GM13977 (cell line): ENCODE measurements at places on chromosomes 6 and 20.

- DNase-seq = no peak
Measured at GRCh38 chr6:102026649-102027048, 633.1 kb downstream of the GRIK2 start.

GRCh38 chr6:46862381-46862780, 59.4 kb downstream of the ADGRF5 start:
- DNase-seq = no peak

- no peak for DNase-seq
Measured at GRCh38 chr6:96844530-96844929, 7.3 kb upstream of the GPR63 start.

- no peak for DNase-seq
Measured at GRCh38 chr20:59062081-59062480, 19.5 kb upstream of the PRELID3B start.

- DNase-seq = no peak
Measured at GRCh38 chr6:17220040-17220910, 60.9 kb upstream of the RBM24 start.

GRCh38 chr6:148573922-148574321, 172.9 kb upstream of the UST start:
- no peak for DNase-seq

DNA sequence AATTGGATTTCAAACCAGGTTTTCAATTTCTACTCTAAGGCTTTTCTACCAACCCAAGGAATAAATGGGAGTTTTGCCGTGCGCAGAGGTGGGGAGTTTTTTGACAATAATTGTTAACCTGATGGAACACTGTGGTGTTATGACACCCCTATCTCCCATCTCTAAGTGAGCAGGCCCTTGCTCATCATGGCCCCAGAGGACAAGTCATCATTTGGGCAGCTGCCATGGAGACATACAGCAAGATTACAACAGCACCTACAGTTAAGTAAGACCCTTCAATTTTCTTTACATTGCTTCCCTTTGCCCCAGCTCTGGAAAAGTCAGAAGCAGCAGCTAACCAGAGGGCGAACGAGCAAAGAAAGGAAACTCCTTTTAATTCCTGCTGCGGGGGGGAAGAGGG, 54.3 kb downstream of the ADGRF5 start:
- DNase-seq = no peak

DNA sequence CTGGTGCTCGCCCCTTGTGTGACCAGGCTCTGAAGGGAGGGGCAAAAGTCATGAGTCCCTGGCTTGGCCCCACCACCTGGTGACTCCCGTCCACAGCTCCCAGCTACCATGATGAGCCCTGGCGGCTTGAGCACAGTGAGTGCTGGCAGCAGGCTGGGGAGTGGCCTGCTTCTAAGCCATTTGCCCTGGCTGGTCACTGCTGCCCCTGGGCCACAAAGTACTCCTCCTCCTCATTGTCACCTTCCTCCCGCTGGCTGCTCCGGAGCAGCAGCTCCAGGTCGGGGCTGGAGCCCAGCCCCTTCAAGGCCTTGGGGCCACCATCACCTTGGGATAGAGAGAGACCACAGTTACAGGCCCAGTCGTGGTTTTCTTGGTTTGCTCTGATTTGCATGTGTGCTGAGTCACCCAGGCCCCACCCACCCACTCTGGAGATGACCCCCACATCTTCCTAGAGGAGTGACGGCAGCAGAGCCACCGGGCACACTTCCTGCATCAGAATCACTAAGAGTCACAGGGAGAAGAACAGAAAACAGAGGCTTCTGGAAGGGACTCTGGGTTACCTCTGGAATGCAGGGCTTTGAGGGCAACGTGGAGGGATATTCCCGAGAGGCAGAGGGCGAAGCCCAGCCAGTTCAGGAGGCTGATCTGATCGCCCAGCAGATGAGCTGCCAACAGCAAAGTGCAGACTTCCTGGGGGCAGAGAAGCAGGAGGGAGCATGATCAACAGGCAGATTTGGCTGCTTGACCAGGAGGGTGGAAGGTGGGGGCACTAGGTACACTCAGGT, 42.1 kb upstream of the CDH22 start:
- peak; percentile 84 for DNase-seq

DNA sequence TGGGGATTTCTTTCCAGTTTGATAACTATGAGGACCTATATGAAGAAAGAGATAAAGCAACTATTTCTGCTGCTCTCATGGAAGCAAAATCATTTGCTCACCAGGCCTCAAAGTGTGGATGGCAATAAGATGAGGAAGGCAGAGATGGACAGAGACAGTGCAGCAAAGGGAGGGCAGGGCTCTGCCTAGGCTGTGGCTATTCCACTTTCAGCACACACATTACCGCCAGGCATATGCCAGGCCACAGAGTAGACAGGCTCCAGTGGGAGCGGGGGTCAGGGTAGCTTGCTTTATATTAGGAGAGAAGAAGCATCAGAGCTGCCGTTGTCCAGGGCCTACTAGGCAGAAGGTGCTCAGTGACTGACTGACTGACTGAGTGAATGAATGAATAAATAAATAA, 40.9 kb downstream of the BCL2L1 start:
- no peak for DNase-seq

DNA sequence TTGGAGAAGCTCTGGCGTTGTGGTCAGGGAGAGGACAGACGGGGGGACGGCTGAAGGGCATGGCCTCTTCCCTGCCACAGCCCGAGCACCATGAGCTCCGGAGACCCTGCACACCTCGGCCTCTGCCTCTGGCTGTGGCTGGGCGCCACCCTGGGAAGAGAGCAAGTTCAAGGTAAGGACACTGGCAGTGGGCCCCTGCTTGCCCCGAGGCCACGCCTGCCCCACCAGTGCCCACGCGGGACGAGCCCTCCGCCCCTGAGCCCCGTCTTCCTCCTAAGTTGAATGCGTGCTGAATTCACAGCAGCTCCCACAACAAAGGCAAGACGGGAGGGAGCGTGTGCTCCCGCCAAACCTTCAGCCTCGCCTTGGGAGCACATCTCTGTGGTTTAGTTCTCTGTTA, 2.0 kb downstream of the COL20A1 start:
- DNase-seq = no peak

- no peak for DNase-seq
Measured at GRCh38 chr6:24536466-24536865, 41.7 kb downstream of the ALDH5A1 start.

DNA sequence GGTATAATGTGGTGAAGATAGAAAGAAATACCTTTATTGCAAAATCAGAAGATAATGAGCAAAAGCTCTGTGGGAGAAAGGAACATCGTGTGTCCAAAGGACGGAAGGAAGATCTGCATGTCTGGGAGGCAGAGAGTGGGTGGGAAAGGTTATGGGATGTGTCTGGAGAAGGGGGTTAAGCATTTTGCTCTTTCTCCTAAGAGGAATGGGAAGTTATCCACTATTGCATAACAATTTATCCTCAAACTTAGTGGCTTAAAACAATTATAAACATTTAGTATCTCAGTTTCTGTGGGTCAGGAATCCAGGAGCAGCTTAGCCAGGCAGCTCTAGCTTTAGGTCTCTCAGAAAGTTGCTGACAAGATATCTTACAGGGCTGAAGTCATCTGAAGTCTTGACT, 229.1 kb upstream of the CITED2 start:
- DNase-seq = no peak

GRCh38 chr20:8154638-8155037, 22.6 kb downstream of the PLCB1 start:
- DNase-seq = no peak

DNA sequence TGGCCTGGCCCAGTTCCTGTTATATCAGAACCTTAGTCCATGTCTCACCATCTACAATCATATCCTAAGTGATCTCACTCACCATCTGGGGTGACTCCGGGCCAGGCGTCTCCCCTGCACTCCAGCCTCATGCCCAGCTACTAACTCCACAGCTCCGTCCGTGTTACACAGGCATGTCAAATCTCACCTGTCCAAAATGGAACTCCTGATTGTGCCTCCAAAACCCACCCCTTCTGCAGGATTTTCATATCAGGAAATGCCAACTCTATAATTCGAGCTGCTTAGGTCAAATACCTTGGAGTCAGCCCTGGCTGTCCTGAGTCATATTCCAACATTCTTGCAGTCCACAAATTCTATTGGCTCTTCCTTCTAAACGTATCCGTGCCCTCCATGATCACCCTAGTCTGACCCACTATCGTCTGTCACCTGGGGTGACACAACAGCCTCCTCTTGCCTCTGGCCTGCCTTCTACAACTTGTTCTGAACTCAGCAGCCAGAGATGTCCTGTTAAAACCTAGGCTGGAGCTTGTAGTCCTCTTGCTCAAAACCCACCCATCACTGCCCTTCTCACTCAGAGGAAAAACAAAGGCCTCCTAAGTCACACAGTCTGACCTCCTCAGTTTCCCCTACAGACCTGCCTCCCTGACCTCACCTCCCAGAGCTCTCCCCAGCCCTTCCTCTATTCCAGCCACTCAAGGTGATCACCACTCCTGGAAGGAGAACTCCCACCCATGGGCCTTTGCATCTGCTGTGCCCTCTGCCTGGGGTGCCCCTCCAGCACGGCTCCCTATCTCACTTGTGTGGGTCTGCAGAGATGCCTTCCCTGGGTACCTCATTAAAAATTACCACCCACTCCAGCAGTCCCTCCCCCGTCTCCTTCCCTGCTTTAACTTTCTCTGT, 85.3 kb upstream of the SIRPA start:
- DNase-seq = no peak

- DNase-seq = no peak
Measured at GRCh38 chr20:24871480-24872213, 77.4 kb upstream of the CST7 start.

- no peak for DNase-seq
Measured at GRCh38 chr6:85432554-85432953, 17.3 kb upstream of the NT5E start.

DNA sequence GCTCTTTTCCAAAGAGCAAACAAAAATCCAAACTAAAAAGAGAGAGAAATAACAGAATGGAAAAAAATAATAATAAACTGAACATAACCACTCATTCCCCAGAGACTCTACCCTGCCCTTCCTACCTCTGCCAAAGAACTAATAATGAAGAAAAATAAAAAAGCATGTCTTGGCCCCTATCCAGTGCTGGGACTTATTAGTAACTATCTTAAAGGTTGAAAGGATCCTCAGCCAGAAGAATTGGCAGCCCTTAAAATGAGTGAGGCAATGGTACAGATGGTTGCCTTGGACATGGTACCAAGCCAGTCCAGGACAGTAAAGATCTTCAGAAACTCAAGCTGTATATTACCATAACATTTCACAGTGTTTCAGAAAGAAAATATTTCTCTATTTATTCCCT, 279.3 kb downstream of the HACE1 start:
- no peak for DNase-seq

GRCh38 chr6:124294574-124295200, 491.0 kb downstream of the NKAIN2 start:
- no peak for DNase-seq

DNA sequence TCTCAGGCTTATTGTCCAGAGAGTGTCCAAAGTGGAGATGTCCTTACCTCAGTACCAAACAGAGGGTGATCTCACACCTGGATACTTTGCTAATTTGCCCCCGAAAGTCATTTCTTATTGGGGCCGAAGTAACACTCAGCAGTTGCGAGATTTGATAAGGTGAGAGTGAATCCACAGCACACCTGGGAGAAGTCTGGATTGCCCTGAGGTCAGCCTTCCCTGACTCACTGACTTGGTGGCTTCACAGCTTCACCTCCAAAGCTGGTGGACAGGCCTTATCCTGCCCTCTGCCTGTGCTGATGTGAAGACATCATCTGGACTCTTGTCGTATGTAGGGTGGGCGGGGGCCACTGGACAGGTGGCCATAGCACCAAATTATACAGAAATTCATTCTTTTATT, 101.9 kb upstream of the ARMC2 start:
- DNase-seq = no peak

GRCh38 chr20:667351-668034, 8.1 kb downstream of the SCRT2 start:
- peak; percentile 80 for DNase-seq

DNA sequence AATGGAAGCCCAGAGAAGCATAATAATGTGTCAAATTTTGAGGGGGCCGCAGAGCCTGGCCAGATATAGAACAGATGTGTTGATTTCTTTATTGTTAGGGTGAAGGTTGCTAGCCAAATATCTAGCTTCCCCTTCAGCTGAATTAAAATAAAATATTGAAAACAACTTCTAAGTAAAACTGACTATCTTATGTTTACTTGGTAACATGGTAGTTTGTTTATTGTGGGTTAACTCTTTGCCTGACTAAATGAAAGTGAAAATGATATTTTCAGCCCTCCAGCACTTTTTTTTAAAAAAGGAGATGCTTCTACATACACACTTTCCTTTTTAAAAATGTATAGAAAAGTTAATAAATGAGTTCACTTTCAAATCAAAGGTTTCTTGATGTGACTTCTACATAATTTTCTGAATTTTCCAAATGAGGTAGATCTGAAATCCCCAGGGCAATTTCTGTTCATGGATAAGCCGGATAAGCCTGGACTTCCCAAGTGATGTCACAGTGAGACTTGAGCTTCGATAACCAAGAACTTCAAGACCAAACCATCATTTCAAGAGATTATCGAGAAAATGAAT, 172.1 kb upstream of the OLIG3 start:
- DNase-seq = no peak

- no peak for DNase-seq
Measured at GRCh38 chr6:105851113-105851580, 235.0 kb upstream of the PRDM1 start.

DNA sequence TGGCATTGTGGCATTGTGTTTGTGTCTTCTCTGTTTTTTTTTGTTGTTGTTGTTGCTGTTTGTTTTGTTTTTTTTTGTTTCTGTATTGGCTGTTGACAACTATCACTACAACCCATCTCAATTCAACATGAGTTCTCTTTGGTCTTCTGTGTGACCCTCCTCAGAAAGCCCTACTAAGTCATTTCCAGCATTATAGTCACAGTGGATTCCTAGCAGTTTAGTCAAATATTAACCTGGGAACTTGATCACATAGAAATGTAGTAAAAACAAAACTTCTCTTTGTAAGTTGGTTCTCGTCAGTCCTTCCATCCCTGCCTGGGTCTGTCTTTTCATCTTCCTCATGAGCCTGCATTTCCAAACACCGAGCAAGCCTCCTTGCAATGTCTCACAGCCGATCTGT, 16.8 kb downstream of the SLC17A2 start:
- no peak for DNase-seq

- peak; percentile 63 for DNase-seq
Measured at GRCh38 chr20:17898548-17898994, 70.0 kb downstream of the SNX5 start.

DNA sequence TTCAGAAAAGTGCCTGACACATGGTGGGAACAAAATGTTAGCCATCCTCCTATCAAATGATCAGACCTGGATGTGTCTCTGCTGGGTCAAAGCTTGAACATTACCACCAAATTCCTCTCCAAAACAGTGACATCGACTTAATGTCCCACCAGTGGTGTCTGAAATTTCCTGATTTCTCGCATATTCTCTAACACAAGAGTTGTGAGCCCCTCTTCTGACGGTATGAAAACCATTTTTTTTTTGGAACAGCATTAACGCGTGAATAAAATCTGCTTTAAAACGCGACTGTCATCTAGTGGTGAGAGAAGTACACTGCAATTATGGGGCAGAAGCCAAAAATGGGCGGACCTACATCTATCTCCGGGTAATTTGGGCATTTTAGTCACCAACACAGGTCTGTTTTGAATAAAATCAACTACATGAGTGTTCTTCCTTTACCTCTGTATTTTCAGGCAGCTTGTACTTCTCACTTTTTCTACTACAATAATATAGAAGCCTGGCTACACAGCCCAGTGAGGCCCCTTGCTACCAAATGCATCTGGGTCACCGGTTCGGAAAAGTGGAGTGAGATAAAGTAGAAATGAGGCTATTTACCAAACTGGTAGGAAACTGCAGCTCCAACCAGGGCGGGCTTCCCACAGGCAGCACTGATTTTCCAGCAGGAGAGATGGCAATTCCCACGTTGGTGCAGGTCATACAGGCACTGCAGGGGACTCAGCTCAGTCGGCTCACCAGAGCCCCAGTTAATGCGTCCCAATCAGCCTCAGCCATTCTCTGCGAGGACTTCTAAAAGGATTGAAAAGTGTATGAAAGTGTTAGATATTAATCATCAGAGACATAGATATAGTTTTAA, 27.4 kb downstream of the MGME1 start:
- peak; percentile 57 for DNase-seq
